NCI-H2029 (cell line): ENCODE measurements at places on chromosomes 7 and 10.

GRCh38 chr7:116214921-116215320 is 4.6 kb downstream of the TES start:
- DNase-seq = no peak

DNA sequence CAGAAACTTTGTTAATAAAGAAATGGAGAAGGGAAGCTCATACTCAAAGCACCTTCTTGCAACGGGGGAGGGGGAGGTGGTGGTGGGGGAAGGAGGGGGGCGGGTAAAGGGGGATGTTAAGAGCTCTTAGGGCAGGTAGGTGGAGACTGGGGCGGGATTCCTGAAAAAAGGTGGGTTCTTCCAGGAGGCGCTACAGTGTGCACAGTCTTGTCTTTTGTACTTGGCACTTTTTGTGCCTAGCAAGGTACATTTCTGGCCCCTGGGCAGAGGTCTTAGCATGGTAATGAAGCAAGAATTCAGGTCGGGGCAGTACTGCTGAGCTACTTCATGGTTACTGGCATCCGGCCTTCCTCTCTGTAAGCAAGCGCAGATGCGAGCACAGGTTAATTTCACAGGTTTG is 15.2 kb upstream of the LAMB4 start:
- no peak for DNase-seq

- no peak for DNase-seq
Observed at GRCh38 chr7:40763319-40764287, 628.8 kb downstream of the SUGCT start.

GRCh38 chr10:131849591-131850382 is 51.0 kb upstream of the PPP2R2D start:
- DNase-seq = no peak

DNA sequence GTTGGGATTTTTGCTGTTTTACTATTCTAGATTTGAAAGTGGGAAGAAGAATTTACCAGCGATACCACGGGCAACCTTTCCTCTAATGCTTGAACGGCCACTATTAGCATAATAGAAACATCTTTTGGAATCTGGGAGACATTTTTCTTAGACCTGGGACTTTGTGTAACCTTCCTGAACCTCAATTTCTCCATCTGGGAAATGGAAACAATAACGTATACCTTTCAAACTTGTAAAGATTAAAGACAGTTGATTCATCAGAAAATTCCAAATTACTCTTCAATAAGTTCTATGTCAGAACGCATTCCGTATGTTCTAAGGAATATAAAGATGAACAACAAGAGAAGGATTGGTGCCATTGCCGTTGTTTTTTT is 453 bp upstream of the RNLS start:
- no peak for DNase-seq

- DNase-seq = no peak
Observed at GRCh38 chr7:103547451-103548284, 101.7 kb upstream of the SLC26A5 start.
